ENCODE measurements at places on chromosomes 3 and 15. TPM values are rescaled to one million over a fixed set of nuclear protein-coding genes. Genes with fewer than 3 reads are reported as not detected.

DNA sequence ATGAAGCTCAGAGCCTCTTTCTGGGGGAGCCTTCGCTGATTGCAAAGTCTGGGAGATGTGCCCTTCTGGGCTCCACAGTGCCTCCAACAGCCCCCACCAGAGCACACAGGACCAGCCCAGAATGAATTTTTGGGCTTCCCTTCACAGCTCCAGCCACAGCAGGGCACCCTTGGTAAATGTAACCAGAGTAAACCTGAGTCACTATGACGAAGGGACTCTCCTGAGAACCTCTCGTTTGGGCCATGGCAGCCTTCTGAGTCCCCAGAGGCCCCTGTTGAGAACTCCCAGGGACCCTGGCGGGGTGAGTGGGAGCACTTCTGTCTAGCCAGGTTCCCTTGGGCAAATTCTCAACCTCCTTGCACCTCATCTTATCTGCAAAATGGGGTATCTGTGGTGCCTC lies 20.8 kb downstream of the FAM3D start:
- no peak for DNase-seq

DNA sequence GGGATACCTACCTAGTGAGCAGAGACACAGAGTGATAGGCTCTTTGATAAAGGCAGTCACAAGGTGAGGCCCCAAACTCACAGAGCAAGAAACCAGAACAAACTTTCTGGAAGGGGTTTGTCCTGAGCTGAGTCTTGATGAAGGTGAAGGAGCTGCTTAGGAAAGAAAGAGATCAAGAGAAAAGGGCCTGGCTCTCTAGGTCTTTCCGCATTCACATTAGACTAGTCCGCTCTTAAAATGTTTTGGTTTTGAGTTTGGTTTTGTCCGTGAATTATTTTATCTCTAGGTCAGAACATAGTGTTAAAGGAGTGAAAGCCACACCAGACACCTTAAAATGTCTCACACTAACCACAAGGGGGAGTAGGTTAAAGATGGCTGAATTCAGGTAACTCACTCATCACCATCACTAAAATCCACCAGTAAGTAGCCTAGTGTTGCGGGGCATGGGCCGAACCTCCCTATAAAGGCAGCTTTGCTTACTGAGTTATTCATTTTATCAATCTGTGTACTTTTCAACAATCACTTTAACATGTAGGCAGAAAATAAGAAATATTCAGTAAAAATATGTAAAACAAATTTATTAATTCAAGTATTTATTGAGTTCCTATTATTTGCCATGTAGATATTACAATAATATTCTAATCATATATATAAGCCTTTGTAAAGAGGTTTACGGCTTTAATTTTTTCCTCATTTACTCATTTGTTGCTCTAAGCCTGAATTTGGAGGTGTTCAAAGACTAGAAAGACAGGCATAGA lies 121.5 kb upstream of the TSC22D2 start:
- no peak for DNase-seq

Gene RLBP1
- not detected for total RNA-seq

Gene ARRDC4
- 14.1 TPM for total RNA-seq

- DNase-seq, result no peak
Observed at GRCh38 chr15:68851971-68852370, 31.3 kb upstream of the ANP32A start.

DNA sequence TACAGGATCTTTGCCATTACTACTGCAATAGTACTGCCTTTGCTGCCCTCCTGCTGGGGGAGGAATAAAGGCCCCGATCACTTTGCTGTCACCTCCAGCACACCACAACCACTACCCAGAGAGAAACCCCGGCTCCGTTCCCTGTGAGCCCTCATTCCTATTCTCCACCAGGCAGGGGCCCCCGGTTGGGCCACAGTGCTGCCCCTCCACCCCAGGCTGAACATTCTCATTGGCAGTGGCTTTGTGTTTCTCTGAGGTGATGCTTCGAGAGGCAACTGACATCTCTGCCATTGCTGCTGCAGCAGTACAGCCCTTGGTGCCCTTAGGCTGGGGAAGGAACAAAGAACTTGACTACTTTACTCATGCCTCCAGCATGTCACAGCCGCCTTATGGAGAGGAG lies 612.9 kb upstream of the EPHA6 start:
- no peak for DNase-seq

Gene HESX1
- 0.64 TPM for total RNA-seq

DNA sequence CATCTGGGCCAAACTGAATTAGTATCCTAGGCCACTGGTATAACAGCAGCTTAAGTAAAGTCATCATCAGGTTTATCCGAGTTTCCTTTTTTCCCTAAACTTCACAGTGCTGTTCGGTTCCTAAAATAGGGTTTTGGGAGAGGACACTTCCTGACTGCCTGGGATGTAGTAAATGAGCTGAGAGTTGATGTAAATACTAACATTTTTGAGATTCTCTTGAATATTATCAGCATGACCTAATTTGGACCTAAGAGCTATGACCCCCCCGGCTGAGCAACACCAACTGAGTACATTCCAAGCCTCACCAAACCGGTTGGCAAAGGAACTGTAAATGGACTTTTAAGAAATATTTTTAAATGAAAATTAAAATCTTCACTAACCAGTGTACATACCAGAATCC lies 78.8 kb downstream of the IL5RA start:
- no peak for DNase-seq

DNA sequence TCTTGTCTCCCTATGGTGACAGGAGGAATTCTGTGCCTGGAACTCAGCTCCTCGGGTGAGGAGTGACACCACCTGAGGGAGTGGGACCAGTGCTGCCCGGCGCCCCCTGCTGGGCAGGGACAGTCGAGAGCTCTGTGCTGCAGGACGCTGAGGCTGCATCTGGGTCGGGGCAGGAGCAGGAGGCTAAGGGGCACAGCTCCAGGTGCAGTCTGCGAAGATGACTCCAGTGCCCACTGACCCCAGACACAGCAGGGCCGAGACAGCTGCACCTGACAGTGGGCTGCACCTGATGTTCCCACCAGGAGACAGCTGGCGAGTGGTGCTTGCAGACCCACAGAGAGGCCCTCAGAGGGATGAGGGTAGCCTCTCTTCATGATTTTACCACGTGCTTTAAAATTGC lies 152.9 kb downstream of the ATP10A start:
- peak; percentile 23 for DNase-seq

Gene RTP4
- 0.95 TPM for total RNA-seq

- no peak for DNase-seq
Observed at GRCh38 chr3:54660714-54661132, 267.1 kb downstream of the LRTM1 start.

DNA sequence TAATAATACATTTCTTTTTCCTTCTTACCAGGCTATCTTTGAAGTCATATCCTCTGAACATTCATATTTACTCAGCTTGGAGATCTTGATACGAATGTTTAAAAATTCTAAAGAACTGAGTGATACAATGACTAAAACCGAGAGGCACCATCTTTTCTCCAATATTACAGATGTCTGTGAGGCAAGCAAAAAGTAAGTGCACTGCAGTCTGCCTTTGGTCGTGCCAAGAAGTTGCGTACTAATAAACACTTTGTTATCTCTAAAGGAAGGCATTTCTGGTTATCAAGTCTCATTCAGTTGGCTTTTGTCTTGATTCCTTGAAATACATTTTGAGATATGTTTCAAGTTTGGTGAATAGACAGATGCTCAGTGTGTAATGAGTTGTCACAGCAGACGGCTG lies 31.6 kb downstream of the ARHGEF26 start:
- DNase-seq, result no peak

GRCh38 chr3:5007873-5008272 lies 28.6 kb downstream of the BHLHE40 start:
- DNase-seq, result no peak

DNA sequence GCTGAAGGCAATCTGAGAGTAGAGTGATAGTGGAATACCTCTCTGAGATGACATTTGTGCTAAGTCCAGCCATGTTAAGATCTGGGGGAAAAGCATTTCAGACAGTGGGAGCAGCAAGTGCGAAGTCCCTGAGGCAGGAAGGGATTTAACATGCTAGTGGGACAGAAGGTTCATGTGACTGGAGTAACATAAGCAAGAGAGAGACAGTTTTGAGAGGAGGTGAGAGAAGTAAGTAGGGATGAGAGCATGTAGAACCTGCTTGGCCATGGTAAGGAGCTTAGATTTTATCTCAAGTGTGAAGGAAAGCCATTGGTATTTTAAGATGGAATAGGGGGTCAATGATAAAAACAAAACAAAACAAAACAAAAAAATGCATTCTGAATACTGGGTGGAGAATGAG lies 358.6 kb upstream of the KCNH8 start:
- DNase-seq, result no peak

Gene SLC2A2
- 4.3 TPM for total RNA-seq

GRCh38 chr3:86969500-86970189 lies 21.3 kb downstream of the VGLL3 start:
- no peak for DNase-seq

GRCh38 chr3:11185564-11186317 lies 31.4 kb downstream of the HRH1 start:
- peak; percentile 75 for DNase-seq

DNA sequence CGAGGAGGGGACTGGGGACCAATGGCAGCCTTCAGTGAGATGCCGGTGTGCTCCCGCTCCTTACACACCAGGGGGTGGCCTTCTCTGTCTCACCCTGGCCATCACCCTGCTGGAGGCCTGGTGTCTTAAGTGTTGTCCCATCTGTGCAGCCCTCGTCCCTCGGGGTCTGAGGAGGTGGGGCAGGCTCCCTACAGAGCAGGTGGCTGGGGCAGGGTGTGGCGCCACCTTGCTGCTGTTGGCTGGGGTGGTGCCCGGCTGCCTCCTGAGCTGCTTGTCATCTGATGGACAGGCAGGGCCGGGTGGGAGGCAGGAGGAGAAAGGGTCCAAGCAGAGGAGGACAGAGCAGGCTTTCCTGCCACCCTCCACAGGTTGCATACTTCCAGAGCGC lies 25.9 kb downstream of the PTPN23 start:
- DNase-seq, result no peak

- DNase-seq, result no peak
Observed at GRCh38 chr3:181791056-181791955, 79.6 kb downstream of the SOX2 start.

Gene ARMC8
- total RNA-seq, result 21.1 TPM

GRCh38 chr3:24340161-24340560 lies 154.5 kb downstream of the THRB start:
- no peak for DNase-seq

GRCh38 chr3:27165321-27165721 lies 203.9 kb downstream of the NEK10 start:
- no peak for DNase-seq

- DNase-seq, result no peak
Observed at GRCh38 chr3:32392536-32393302, 1.1 kb downstream of the CMTM7 start.

Gene CCR8
- total RNA-seq, result not detected

DNA sequence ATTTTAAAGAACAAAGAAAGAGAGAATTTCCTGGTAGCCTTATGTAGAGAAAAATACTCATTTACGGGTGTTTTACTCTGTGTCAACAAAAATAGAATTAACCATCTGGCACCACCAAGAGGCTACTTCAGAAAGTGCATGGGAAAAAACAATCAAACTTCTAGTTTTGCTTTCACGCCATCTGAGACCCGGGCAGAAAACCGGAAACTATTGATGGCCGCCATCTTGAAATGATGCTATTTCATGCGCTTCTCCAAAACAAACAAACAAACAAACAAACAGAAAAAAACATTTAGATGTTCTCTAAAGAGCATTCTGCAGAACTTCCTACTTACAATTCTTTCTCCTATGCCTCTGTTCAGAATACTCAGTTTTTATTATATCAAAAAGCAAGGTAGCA lies 49.4 kb upstream of the SYNPR start:
- DNase-seq, result peak; percentile 35

Gene CFAP91
- 15.5 TPM for total RNA-seq

DNA sequence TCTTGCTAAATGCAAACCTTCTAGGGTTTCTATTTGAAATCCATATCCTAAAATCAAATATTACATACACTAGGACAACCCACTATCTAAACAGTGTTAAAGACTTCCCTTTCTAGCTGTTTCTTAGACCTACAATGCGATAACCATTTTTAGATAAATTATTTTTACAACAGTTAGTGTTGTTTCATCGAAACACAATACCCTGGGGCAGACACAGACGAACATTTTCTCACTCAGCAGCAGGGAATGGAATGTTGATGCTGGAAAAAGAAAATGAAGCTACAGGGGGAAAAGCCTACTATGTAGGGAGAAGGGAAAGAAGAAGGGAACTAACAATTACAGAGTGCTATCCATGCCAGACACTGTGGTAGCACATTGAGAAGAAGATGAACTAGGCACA lies 6.0 kb upstream of the HERC1 start:
- no peak for DNase-seq

DNA sequence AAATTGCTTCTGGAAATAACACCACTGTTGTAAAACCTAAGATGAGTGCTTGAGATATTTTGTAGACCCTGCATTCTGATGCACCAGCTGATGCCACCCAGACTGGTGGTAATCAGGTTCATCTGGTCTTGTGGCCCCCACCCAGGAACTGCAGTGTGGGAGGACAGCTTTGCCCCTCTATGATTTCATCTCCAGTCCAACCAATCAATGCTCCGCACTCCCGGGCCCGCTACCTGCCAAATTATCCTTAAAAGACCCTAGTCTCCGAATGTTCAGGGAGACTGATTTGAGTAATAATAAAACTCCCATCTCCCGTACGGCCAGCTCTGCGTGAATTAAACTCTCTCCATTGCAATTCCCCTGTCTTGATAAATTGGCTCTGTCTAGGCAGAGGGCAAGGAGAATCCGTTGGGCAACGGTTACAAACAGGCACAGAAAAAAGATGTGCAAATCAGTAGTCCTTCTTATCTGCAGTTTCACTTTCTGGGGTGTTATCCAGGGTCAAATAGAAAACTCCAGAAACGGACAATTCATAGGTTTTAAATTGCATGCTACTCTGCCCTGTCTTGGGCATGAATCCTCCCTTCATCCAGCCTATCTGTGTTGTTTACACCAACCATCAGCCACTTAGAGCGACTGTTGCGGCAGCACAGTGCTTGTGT lies 29.2 kb upstream of the TRPM1 start:
- DNase-seq, result no peak

Gene GOLGA8J
- total RNA-seq, result not detected

Gene GOLGA6L7
- not detected for total RNA-seq

- no peak for DNase-seq
Observed at GRCh38 chr3:42853739-42854302, 21.9 kb downstream of the CYP8B1 start.

Gene CLEC3B
- 7.4 TPM for total RNA-seq

Gene CHST13
- 0.18 TPM for total RNA-seq

Gene GREM1
- total RNA-seq, result 0.69 TPM

- no peak for DNase-seq
Observed at GRCh38 chr3:32856355-32856889, 38.6 kb downstream of the TRIM71 start.

GRCh38 chr15:36331531-36332275 lies 247.7 kb upstream of the CDIN1 start:
- no peak for DNase-seq

DNA sequence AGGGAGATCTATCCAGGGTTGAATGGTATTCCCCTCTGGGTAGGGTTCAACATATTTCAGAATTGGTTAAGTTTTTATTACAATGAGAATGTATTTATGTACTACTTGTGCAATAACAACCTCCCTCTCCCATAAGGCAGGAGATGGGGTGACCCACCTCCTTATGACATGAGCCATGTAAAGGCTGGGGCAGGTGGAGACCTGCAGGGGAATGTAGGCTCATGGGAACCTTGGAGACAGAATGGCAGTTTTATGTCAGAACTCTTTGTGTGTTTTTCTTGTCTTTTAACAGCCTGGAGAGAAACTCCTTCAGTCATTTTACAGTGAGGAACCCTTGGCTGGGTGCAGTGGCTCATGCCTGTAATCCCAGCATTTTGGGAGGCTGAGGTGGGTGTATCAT lies 24.6 kb upstream of the INSYN1 start:
- no peak for DNase-seq
